ENCODE measurements at places on chromosomes 11 and 22.

GRCh38 chr22:46087336-46087690 lies 63.0 kb upstream of the PPARA start:
- no peak for DNase-seq

DNA sequence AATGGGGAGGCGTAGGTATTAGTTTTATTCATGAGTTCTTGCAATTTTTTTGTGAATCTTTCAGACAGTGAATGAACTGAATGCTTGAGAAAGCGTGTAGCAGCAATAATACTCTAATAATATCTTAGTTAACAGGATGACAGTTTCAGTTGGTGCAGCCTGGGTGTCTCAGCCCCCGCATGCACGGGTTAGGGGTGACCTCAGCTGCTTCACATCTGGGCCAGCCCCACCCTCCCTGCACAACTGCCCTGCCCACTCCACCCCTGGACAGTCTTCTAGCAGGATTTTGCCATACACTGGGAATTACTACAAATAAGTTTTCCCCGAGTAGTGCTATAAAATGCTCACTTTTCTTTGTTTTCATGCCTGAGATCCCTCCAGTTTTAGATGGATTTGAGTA lies 83.2 kb downstream of the ST3GAL4 start:
- DNase-seq, result no peak

- DNase-seq, result no peak
These were observed 20.3 kb upstream of the POU2AF1 start for GRCh38 chr11:111399187-111400031.

GRCh38 chr11:121699801-121700200 lies 247.0 kb upstream of the SORL1-AS1 start:
- DNase-seq, result no peak

- no peak for DNase-seq
These were observed 31.8 kb upstream of the RFPL3 start for GRCh38 chr22:32325811-32326237.

DNA sequence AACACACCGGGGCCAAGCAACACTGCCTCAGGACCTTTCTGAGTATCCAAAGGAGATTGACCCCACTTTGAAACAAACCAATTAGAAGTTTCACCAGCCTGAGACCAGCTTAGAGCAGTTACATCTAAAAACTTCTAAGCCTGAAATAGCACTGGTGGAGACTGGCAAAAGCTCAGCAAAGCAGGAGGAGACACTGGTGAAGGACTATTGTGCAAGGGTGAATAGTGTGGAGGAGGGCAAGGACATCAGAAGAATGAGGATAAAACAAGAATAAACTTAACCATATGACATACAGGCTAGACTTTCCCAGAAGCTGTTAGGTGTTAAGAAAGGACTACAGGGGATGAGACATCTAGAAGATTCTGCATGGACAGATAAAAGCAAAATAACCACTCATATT lies 152.4 kb downstream of the FCHSD2 start:
- DNase-seq, result no peak

GRCh38 chr11:4830909-4831308 lies 9.8 kb downstream of the OR51F2 start:
- no peak for DNase-seq

DNA sequence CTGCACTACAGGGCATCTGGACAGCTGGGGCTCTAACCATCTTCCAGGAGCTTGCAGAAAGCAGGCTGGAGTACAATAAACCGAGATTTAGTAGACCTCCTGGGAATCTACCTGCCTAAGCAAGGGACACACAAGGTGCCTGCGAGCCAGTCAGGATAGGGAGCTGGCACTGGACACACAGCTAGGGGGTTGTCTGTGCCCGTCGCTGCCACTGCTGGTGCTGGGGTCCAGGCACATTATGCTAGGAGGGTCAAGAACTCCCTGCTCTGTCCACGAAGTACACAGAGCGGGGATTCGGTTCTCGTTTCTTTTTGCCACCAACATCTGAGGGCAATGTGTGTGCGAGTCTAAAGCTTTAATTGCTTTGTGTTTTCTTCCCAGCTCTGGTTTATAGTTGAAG lies 4.2 kb downstream of the RIC8A start:
- no peak for DNase-seq

DNA sequence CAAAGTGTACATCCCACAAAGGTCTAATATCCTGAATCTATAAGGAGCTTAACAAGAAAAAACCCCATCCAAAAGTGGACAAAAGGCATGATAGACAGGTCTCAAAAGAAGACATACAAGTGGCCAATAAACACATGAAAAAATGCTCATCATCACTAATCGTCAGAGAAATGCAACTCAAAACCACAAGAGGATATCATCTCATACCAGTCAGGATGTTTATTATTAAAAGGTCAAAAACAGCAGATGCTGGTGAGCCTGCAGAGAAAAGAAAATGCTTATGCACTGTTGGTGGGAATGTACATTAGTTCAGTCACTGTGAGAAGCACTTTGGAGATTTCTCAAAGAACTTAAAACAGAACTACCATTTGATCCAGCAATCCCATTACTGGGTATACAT lies 12.7 kb downstream of the LGALS12 start:
- no peak for DNase-seq

- no peak for DNase-seq
These were observed 22.4 kb downstream of the TOM1 start for GRCh38 chr22:35322126-35322525.

DNA sequence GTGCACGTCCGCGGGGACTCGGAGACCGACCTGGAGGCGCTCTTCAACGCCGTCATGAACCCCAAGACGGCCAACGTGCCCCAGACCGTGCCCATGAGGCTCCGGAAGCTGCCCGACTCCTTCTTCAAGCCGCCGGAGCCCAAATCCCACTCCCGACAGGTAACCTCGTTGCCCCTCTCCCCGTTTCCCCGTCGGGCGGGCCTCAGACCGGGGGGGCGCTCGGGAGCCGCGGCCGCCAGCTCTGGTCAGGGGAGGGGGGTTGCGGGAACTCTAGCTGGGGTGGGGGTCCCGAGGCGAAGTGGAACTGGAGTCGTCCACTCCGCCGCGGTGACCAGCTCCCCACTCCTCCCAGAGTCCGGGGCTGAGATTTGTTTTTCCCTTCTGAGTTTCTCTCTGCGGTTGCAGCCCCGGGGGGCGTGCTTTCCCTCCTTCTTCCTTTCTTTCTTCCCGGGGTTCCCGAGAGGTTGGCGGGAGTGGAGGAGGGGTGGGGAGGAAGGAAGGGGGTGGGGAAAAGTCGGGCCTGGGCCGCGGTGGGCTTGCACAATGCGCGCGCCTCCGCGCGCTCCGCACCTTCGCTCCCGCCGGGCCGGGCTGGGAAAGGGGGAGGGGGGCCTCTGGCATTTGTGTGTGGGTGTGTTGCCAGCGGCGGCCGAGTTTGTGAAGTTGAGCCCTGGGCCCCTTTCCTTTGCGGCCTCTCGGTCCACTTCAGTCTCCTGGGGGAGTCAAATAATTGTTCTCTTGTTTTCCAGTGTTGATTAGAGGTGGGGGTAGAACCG lies 952 bp downstream of the YAP1 start:
- no peak for DNase-seq

- no peak for DNase-seq
These were observed 373.2 kb downstream of the DDX10 start for GRCh38 chr11:109037856-109038780.

DNA sequence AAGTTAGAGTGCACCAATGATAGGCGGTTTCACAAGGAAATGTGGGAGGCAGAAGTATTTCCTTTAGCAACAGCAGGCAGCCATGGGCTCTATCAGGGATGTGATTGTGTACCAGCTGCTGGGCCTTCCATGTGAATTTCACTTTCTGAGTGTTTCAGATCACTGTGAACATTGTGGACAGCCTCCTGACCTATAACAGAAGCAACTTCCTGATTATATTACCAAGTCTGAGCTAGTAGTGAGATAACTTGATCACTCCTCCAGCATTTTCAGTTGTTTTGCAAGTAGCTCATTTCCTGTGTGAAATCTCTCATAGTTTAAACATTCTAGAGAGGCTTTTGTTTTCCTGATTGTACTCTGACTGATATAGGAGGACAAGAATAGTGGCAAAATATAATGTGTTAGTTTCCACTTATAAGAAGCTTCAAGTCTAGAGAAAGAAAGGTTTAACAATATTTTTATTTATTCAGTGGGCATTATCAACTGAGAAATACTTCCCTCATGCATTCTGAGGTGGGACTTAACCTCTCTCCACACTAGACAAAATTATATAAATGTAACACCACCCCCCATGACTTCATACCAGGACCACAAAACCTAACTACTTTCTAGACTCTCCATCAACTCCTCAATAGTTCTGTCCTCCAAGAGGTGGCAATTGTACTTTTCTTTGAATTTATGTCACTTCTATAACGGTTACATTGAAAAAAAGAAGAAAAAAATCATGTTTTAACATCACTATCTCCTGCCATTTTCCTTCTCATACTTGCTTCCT lies 184.2 kb upstream of the LUZP2 start:
- DNase-seq, result no peak

DNA sequence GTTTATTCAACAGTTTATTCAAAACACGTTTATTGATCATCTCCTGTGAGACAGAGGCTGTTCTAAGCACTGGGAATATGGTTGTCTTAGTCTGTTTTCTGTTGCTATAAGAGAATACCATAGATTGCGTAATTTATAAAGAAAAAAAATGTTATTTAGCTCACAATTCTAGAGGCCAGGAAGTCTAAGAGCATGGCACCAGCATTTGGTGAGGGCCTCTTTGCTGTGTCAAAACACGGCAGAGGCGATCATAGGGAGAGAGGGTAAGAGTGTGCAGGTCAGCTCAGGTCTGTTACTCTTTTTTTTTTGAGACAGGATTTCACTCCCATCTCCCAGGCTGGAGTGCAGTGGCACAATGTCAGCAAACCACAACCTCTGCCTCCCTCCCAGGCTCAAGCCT lies 5.2 kb upstream of the IL17RA start:
- no peak for DNase-seq

DNA sequence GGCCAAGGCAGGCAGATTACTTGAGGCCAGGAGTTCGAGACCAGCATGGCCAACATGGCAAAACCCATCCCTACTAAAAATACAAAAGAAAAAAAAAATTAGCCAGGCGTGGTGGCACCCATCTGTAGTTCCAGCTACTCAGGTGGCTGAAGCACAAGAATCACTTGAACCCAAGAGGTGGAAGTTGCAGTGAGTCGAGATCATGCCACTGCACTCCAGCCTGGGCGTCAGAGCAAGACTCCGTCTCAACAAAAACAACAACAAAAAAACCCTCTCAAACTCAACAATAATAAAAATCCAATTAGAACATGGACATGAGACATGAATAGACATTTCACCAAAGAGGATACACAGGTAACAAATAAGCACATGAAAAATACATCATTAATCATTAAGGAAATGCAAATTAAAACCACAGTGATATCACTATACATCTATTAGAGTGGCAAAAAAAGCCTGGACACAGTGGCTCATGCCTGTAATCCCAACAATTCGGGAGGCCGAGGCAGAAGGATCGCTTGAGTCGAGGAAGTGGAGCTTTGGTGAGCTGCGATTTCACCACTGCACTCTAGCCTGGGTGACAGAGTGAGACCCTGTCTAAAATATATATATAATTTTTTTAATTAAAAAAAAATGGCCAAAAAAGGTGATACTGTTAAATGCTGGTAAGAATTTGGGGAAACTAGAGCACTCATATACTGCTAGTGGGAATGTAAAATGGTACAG lies 12.7 kb upstream of the SEPTIN5 start:
- DNase-seq, result no peak

GRCh38 chr11:128714881-128715280 lies 21.0 kb downstream of the FLI1 start:
- DNase-seq, result no peak

- no peak for DNase-seq
These were observed 48.0 kb upstream of the CARS1 start for GRCh38 chr11:3104961-3105790.

DNA sequence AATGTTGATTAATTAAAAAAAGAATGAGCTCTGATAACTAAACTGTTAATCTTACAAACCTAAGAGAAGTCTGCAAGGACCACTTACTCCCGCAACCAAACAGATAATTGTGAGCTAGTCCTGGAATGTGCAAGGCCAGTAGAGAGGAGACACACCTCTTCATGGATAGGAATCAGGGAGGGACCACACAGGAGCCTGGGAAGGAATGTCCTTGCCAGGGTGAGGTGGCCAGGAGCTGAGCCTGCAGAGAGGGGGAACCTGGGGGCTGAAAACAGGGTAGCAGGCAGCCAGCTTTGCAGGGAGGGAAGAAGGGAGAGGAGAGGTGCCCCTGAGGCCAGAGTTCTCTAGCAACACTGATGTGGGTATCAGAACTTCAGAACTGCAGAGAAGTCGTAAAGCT lies 9.4 kb upstream of the NLRP10 start:
- no peak for DNase-seq

DNA sequence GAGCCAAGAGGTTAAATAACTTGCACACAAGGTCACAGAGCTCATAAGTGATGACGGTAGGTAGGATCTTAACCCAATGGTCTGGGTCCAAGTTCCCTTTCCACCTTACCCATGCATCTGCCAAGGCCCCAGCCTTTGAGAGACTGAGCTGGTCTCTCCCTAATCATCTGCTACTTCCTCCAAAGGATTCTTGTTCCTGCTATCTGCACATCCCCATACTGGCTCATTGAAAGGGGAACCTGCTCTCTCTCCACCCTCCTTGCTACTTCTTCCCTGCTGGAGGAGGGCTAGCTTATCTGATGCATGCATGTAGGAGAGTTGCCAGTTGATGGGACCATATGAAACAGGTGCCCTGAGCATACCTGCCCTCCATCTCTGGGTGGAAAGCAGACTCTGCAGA lies 47.7 kb downstream of the COMMD9 start:
- no peak for DNase-seq

DNA sequence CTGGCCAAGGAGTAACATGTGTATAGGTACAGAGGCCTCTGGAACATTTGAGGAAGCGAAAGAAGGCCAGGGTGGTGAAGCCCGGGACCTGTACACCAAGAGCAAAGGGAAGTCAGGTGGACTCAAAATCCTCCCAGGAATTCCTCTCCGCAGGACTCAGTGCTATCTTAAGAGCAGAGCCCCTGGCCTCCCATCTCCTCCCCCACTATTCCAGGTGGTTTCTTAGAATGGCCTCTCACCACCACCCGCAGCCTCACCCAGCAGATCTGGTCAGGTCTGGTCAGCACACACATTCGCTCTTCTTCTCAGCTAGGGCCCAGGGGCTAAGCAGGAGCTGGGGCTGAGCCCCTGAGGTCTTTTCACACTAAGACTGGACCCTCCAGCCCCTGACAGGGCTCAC lies 59.1 kb downstream of the SCGB1A1 start:
- DNase-seq, result no peak

- no peak for DNase-seq
These were observed 3.7 kb upstream of the FLRT1 start for GRCh38 chr11:64032050-64032449.

DNA sequence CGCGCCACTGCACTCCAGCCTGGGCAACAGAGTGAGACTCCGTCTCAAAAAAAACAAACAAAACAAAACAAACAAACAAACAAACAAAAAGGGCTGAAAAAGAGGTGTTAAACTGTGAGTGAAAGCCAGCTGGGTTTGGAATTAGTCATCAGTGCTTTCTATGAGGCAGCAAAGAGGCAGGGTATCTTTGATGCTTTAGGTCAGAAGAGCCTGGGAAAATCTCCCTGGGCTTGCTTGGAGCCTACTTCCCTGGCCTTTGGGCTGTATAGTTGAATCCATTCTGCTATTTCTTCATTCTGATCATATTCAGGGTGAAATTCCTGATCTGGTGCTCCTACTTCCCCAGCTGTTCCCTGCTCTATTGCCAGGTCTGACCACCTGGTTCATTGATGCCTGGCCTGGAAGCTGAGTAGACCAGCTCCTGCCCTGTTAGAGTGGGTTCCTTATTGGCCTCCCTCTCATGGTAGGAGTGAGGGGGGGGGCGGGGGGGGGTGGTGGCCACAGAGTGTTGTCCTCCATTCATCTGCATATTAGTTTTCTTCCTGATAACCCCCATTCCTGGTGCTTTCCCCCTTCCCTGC lies 65.6 kb downstream of the INSC start:
- no peak for DNase-seq

- no peak for DNase-seq
These were observed 24.8 kb upstream of the POU2AF2 start for GRCh38 chr11:111220721-111221120.

All from GM12864 (cell line).